Nucleus accumbens (tissue), 56 donors: ENCODE measurements at places on chromosomes 6 and 20.

DNA sequence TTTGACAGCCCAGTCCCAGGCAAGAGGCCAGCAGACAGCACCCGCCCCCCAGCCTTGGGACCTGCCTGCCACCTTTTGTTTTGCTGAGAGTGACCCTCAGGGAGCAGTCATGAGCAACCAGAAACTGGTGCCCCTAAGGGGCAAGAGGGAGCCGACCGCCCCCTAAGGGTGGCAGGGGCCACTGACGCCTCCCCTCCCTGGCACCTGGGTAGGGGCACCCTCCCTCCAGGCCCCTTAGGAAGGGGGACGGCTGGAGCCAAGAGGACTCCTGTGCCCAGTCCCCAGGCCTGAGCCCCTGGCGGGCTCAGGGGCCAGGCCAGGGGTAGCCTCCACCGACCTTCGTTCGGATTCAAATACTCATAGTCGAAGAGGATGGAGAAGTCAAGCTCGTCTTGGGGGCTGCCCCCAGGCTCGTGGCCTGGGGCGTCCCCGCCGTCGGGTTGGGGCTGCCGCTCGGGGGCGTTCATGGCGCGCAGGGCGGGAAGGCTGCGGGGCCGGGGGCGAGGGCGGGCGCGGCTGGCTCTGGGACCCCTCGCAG lies 417 bp downstream of the NFATC2 start:
- DNase-seq: no peak

GRCh38 chr6:155398221-155398620 lies 57.4 kb downstream of the NOX3 start:
- DNase-seq: no peak

DNA sequence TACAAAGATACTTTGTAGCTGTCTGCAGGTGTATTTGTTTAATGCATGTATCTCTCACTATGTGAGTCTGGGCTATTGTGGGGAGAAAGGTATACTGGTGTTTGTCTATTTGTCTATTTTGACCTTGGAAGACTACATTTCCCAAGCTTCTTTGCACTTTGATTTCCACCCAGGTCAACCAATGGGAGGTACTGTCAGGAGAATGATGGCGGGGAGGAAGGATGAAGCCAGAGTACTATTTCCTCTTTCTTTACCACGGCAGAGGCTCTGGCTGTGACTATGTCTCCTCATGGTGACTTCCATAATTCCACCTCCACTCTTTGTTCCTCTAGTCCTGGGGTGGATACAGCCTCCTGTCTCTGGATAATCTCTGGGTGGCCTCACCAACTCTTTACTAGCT lies 23.1 kb downstream of the LBP start:
- DNase-seq: no peak

DNA sequence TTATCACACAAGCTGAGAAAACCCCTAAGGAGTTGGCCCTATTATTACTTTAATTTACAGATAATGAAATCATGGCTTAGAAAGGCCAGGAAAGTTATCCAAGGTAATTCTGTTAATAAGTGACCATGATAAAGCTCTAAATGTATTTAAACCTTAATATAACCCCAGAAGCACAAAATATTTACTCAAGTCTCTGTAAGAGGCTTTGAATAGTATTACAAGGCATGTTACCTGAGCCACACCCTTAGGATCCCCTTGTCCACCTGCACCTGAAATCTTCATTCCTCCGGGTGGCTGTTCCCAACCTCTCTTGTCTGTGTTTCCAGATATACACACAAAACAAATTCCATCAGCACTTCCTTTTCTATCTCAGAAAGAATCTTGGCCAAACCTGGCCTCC lies 271.6 kb upstream of the BMP2 start:
- DNase-seq: no peak

DNA sequence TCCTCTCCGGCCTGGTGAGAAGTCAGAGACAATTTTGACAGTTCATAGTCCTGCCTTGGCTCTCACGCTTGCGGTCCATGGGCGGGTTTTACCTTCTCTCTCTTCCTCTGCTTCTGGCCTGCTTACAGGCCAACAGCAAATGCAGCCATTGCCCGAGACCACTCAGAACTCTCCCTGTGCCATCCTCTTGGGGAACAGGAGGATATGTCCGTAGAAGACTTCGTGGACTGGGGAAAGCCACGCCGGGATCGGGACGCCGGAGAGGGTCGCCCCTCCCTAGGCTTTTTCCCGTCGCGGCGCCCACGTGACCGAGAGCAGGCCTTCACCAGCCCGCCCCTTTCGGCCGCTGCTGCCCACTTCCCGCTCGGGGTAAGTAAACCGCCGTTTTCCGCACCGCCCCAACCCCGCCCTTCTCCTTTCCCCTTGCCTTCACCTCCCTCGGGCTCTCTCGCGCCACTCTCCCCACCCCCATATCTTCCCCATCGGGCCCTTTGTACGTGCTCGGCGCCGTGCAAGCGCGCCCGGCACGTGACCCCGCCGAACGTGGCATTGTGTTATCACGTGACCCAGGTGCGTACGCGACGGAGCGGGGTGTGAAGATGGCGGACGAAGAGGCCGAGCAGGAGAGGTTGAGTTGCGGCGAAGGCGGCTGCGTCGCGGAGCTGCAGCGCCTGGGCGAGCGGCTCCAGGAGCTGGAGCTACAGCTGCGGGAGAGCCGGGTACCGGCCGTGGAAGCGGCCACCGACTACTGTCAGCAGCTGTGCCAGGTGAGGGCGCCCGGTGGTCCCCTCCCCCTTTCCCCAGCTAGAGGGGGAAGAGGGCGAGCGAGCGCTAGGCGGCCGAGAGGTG lies at the start of gene ZNF292:
Gene ZNF292 (plus strand): TSS at position 573 of the 849 bp plus-strand sequence. CDS start 27 bp downstream, at position 600.
- peak; percentile 97 for DNase-seq

DNA sequence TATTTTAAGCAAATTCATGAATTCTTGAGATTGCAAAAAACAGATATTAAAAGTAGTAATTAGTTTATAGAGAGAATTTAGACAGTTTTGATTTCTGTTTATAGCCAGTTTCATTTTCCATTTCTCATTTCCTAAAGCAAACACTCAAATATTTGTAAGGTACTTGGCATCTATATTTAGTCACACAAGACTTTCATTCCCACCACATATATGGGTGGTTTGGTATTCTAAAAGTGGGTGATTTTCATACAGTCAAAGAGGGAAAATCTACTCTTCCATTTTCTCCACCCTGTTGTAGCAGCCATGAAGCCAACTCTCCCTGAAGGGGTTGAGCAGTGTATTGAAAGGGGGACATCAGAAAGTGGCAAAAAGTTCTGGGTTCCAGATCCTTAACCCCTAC lies 181.1 kb upstream of the SUPT3H start:
- DNase-seq: no peak

DNA sequence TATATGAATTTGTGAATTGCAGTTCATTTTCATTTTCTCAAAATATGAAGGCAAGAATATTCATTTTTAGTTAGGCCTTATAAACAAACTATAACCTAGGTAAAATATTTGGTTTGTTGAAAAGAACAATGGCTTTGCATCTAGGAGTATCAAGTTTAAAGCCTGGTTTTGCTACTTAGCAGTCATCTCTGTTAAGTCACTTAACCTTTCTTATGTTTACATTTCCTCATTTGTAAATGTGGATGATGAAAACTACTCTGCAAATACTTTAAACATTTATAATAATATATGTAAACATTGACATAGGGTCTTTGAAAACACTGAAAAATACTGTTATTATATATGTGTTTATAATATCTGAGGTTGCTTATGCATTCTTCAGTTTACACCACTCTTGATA lies 135.5 kb downstream of the CENPW start:
- DNase-seq: no peak

GRCh38 chr6:165768961-165769360 lies 105.9 kb upstream of the PDE10A start:
- DNase-seq: no peak

DNA sequence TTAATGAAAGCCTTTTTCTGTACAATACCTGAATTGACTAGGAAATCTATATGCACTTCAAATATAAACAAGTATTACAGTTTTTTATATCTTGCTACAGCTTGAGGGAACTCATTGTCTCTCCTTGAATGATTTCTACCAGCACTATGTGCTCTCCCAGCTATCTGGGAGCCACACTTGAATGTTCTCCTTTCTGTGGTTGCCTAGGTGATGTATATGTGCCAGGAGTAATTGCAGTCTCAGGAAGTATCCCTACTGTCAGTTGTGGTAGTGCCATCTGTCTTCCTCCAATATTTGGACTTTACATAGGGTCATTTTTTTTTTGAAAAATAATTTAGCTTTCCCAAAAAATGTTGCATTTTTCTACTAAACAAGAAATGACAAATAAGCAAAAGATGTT lies 288.0 kb upstream of the PLCB4 start:
- no peak for DNase-seq

GRCh38 chr20:63434599-63435378 lies 37.7 kb downstream of the KCNQ2 start:
- DNase-seq: peak; percentile 81

- no peak for DNase-seq
These were observed 327.6 kb upstream of the HTR1E start for GRCh38 chr6:86609549-86610388.

DNA sequence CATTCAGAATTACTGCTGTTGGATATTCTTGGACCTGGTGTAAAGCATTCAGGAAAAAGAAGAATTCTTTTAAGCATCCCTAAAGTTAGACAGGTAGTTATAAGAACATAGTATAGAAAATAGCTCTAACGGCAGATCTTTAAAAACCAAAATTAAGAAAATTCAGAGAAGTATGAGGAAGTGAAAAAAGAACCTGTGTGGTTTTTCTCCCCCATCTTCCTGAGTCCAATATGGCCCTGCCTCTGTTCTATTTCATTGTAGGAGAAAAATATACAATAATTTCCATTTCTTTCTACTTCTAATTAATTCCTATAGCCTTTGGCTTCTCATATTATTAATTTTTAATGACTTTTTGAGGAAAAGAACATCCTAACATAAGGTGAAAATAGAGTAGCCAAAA lies 47.1 kb downstream of the FHL5 start:
- no peak for DNase-seq

GRCh38 chr6:165991341-165991740 lies 176.3 kb downstream of the TBXT start:
- DNase-seq: no peak

DNA sequence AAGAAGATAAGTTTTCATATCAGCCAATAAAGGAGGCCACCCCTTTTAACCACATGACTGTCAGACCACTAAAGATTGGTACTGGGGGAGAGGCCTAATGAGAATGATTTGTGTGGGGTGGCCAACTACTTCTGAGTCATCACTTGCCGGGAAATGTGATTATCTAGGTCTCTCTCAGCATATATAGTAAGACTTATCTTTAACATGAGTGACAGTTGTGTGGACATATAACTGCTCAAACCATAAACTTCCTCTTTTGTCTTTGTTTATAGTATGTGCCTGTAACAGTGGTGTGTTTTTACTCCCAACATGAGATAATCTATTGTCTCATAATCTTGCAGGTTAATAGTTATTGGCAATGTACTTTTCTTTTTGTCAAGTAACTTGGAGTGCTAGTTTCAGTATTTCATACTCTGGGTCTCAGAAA lies 312.4 kb downstream of the CDKAL1 start:
- no peak for DNase-seq

DNA sequence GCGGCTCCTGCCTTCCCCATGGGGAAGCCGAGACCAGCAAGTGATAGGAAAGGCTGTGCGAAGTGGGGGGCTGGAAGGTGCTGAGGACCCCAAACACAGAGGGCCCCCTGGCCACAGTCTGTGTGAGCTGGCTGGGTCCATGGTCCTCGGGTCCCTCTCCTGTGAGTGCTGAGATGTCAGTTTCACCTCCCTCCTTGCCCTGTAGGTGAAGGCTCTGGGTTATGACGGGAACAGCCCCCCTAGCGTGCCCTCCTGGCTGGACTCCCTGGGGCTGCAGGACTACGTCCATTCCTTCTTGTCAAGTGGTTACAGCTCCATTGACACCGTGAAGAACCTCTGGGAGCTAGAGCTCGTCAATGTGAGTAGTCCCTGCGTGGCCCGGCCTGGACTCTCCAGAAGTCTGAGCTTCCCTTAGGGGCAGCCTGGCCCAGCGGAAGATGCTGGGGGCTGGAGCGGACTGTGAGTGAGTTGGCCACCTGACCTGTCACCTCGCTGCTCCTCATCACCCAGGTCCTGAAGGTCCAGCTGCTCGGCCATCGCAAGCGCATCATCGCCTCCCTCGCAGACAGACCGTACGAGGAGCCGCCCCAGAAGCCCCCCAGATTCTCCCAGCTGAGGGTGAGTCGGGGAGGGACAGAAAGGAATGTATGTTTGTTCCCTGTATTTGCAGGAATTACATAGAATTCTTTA lies 61.7 kb downstream of the TCP11 start:
- DNase-seq: no peak

DNA sequence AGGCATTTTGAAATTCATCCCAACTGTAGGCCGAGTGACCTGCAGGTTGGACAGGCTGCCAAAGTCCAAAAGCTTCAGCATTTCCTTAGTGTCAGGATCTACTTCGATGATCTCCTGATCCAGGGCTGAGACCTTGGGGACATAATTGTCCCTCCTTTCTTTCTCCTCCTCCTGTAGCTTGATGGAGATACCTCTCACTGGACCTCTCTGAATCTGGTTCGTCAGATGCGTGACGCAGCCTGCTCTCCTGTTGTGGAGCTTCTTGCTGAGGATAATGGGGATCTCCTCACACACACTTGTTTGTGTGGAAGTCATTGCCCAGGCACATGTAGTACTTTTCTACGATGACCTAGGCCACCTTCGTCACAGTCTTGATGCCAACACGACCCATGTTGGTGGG lies 1.5 kb upstream of the MAS1L start:
- no peak for DNase-seq

DNA sequence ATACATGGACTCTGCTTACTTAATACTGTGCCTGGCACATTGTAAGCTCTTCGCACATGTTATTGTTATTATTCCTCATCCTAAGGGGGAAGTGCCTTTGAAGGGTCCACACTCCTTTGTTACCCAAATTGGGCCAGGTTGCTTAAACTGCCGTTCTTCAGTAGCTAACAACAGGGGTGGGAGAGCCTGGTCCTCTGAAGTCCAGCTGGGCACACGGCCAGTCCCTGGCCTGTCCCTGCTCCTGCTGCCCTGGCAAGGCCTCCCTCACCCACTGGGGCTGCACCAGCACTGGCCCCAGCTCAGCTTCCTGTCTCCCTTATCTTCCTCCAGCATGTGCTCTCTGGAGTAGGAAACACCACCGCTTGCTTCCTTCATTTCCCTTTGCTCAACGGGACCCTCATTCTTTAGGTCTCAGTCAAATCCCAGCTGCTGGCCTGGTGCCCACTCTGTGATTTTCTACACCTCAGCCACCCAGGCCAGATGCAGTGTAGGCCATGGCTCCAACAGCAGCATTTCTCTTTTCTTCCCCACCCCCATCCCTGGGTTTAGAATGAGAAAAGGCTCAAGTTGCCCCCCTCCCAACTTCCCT lies 5.5 kb upstream of the PROCR start:
- DNase-seq: peak; percentile 2

DNA sequence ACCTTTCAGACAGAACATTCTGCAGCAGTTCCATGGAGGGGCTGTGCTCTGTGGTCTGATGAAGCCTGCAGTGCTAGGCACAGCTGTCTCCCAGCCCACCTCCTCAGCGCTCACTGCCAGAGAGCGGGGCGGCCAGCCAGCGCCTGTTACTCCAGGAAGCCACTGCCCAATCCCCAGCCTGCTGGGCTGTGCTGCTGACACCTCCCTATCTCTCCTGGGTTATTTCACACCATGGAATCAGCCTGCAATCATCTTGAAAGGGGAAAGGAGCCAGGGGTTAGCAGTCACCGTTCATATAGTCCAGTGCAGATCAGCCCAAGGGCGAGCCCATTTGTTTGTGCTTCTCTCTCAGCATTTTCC lies 46.3 kb upstream of the NHSL1 start:
- DNase-seq: no peak
